ENCODE measurements at places on chromosomes 16 and 17.
A peak's percentile ranks its signal among the peaks of the same experiment; 100 is the strongest.

GRCh38 chr16:15608398-15609285 is 34.3 kb downstream of the MARF1 start:
- no peak for DNase-seq

GRCh38 chr17:83128306-83129240 is 49.2 kb downstream of the METRNL start:
- peak; percentile 6 for DNase-seq

- DNase-seq: no peak
Measured at GRCh38 chr17:51419476-51419875, 159.1 kb downstream of the UTP18 start.

GRCh38 chr17:59465949-59466307 is 99.5 kb upstream of the DHX40 start:
- no peak for DNase-seq

DNA sequence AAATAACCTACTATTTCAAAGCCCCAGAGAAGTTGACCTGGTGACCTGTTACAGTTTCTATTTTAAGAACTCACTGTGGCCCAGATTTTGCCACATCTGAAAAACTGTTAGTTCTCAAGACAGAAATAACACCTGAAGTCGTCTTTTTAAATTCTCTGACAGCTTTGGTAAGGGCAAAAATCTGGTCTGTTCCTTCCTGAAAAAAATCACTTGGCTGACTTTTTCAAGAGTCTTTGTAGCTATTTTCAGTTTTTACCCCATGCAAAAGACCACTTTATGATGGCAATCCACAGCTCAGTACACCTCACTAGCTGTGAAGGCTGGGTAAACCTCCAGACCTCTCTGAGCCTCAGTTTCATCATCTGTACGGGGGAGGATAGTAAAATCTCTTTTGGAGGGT is 60.7 kb upstream of the SREBF1 start:
- DNase-seq: no peak

DNA sequence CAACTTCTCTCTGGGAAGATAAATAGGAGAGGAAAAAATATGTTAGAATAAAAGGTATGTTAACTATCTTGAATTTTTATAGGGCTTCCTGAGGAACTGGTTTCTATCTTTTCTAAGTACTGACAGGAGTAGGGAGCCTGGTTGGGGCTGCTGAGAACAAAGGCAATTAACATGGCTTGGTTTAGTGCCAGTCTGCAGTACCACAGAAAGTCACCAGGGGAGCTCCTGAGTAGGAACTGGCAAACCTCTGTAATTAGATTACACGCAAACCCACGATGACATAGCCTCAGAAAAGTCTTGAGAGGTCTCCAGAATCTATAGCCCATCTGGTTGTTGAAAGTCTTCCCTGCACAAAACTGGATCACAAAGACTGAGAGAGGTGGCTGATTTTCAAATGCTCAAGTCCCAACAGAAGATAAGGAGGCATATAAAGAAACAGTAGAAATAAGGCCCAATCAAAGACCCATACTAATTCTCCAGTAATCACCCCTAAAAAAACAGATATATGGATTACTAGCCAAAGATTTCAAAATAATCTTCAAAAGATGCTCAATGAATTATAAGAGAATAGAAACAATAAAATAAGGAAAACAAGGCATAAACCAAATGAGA is 11.7 kb upstream of the CNTNAP4 start:
- DNase-seq: no peak

GRCh38 chr16:9091867-9092281 is 430 bp downstream of the HAPSTR1 start:
- DNase-seq: peak; percentile 32

DNA sequence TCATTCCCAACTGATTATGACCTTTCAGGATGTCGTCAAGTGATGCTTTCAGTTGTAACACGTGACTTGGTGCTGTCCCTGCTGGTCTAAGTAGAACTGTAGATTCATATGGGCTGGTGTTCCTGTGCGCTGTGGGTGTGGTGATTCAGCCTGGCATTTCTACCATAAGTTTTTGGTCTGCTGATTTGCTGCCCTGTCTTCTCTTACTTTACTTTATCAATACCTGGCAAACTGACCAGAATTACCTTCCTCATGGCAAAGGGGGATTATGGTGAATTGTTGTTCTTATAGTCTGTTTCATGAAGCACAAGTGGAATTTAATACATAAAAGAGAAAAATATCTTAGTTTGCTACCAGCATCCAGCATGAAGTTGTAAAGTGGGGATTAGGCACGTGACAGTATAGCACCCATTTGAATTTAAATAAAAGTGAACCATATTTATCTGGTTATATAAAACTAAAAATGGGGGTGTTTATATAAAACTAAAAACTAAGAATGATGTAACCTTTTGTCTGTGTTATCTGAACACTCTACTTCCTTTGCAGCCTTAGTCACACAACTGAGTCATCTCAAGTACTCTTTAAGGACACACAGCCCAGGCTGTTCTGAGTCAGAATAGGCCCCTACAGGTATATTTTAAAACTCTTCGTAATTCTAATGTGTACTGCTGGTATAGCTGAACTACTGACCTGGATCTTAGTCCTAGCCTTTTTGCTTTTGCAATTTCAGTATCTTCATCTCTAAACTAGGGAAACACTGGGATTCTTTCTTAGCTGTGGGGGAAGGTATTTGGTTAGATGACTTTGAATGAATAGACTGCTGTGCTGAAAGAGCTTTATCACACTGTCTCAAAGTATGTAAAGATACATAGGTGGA is 28.3 kb downstream of the TTC19 start:
- DNase-seq: no peak

DNA sequence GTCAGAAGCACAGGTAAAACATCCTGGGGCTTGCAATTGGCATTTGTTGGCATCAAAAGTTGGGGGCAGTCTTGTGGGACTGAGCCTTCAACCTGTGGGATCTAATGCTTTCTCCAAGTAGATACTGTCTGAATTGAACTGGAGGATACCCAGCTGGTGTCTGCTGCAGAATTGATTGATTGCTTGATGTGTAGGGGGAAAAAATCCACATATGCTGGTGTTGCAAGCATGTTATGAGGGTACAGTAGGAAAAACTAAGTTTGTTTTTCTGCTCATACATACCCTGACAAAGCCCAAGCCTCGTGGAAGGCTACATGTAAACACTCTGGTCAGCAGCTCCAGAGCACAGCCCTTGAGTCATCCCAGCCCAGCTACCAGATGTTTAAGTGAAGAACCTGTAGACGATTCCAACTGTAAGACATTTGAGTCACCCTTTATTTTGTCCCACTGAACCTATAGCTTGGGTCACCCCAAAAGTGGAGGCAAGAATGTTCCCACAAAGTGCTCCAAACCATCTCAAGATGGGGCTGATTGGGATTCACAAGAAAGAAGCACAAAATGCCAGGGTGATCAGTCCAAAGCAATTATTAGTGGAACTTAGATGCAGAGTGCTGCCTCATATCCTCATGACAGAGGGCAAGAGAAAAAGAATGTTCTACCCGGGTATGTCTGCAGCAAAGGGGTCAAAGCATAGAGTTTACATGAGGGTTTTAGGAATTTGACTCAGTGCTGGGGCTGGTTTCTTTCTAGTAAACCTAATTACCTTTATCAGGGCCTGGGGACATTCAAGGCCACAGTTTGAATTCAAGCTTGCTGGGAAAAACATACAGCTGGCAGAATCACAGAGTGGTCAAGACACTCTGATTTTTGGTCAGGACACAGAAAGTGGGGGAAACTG is 9.6 kb upstream of the APPBP2 start:
- DNase-seq: no peak

DNA sequence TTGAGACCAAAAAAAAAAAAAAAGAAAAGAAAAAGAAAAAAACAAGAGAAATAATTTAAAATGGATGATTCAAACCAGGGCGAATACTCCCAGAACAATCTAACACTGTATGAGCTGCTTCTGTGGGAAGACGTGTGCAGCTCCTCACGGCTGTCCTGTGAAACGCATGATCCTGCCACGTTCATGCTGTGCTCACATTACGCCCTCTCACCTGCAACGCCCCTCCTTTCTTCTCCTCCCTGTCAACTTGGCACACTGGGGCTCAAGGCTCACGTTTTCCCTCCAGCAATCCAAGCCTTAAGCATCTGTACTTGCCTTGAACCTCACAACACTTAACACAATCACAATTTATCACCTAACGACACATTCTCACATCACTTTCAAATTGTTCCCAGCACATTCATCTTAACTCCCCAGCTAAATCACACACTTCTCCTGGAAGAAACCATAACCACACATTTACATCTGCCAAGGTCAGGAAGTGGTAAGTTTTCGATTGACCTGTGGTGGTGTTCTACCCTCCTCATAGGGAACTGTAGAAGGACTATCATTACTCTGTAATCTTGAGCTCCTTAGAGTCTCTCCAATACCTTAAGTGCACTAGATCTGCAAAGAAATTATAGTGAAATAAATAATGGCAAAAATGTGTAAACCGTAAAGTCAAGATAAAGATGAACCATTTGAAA is 29.1 kb downstream of the MBTPS1 start:
- no peak for DNase-seq

- DNase-seq: no peak
Measured at GRCh38 chr16:30882429-30883310, 11.2 kb downstream of the BCL7C start.

GRCh38 chr17:38667099-38667786 is 7.5 kb downstream of the EPOP start:
- DNase-seq: peak; percentile 43

GRCh38 chr17:57016071-57016763 is 38.3 kb downstream of the SCPEP1 start:
- no peak for DNase-seq

DNA sequence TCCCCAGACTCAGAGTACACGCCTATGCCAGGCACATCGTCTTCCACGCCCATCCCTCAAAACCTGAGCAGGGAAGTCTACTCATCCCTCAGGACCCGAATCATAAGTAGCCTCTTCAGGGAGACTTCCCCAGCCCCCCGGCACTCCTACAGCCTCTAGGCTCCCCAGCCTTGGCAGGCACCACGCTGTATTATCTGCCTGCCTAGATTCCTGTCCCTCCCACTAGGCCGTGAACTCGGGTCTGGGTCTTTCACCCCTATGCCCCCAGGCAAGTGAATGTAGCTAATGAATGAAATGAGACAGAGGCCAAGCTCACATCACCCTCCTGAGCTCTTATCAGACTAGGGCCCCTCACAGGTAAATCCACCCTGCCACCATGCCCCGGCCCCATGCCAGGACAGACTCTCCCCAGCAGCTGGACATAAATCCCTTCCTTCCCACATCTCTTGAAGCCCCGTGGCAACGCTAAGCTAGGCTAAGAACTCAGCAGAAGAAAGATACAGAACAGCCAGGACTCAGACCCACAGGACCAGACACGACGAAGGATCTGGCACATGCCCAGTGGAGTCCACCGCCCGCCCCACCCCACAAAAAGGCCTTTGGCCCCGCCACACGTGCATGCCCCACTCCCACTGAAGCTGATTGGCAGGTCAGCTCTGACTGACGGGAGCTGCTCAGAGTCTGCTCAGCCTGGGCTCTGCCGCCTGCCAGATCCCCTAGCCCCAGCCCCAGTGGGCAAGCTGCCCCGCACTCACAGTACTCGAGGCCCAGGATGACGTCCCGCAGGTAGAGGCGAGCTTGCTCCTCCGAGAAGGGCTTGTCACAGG is 13.0 kb downstream of the CAMKK1 start:
- DNase-seq: no peak

DNA sequence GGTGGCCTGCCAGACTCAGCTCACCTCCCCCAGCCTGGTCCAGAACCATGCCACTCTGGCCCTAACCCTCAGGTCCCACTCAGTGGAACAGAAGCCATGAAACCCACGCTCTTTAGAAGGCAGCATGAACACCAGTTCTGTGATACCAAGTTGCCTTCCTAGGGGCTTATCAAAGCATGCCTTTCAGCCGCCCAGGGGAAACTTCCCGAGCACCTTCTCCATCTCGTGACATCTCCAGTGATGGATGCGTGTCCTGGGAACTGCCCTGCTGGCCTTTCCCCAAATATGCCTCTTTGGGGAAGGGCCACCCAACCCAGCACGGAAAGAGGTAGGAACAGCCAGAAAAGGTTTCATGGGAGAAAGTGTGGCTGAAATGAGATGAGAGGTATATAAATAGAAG is 8.3 kb downstream of the CCDC42 start:
- DNase-seq: no peak

DNA sequence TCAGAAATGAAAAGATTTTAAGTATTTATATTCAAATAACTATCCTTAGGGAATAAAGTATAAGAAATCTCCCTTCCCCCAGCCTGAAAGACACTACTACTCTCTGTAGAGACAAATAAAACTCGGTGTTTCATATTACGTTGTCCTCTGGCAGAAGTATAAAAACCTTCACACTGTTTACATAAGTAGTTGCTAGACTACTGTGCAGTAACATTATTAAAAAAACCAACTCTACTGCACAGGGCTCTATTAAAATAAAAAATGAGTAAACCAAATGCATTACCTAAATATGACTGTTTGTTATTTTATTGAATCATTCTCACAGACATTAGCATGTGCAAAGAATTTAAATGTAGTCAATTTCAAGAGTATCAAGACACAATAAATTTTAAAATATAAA is 67.4 kb downstream of the MED13 start:
- DNase-seq: no peak

- no peak for DNase-seq
Measured at GRCh38 chr17:61966191-61966590, 38.4 kb upstream of the INTS2 start.

GRCh38 chr17:17042851-17043460 is 699 bp downstream of the MPRIP start:
- DNase-seq: no peak

DNA sequence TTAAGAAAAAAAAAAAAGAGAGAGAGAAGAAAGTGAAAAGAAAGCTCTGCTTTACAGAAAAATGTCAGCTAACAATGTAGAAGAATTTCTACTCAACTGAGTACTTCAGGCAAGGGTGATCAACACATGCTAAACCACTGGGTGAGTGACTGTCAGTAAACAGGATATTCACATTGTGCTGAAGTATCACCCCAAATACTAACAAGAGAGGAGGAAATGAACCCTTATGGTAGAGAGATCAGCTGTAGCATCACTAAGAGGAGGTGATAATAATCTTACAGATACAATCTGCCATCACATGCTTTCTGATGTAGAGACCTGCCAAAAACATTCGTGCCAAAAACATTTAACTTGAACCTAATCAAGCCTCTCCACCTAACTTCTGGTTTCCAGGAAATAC is 30.7 kb upstream of the ICAM2 start:
- no peak for DNase-seq

- no peak for DNase-seq
Measured at GRCh38 chr17:76104140-76104895, 731 bp upstream of the EXOC7 start.

- DNase-seq: no peak
Measured at GRCh38 chr16:13999071-13999894, 71.8 kb upstream of the MRTFB start.

- no peak for DNase-seq
Measured at GRCh38 chr17:76384222-76384986, at the start of gene SPHK1. SPHK1 (plus strand) TSS chr17:76384609; CDS start chr17:76385645, 1,036 bp downstream.

DNA sequence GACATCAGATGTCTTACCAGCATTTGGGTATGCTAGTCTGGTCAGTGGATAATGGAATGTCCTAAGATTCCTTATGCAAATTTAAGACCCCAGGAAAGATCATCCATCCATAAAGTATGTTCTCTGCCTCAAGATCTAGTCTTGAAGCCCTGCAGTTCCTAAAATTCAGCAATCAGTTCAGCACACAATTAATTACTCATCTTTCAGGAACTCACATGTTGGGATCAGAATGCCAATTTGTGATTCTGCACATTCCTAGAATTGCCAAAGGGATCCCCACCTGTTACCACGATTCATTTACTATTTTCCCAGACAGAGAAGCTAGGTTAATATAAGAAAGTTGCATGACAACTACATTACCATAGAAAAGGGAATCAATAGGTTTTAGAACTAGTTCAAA is 3.2 kb downstream of the OR2C1 start:
- DNase-seq: no peak
